ENCODE measurements at places on chromosomes 1 and 21. TPM values are rescaled to one million over a fixed set of nuclear protein-coding genes. Genes with fewer than 3 reads are reported as not detected.

DISP3 gene
- 0.90 TPM for total RNA-seq

STYXL2 gene
- 1.2 TPM for total RNA-seq

SFT2D2 gene
- 39.7 TPM for total RNA-seq

VWA1 gene
- 15.6 TPM for total RNA-seq

PROK1 gene
- total RNA-seq: not detected

ECM1 gene
- 1.5 TPM for total RNA-seq

GRCh38 chr1:87024936-87025540, 110.6 kb downstream of the HS2ST1 start:
- no peaks in the 10 kb centered on the region for H3K27me3 ChIP-seq
- no peak overlapping the region for H3K27ac ChIP-seq
- H3K4me3 ChIP-seq: no peak overlapping the region
- H3K4me1 ChIP-seq: no peaks in the 10 kb centered on the region

DNA sequence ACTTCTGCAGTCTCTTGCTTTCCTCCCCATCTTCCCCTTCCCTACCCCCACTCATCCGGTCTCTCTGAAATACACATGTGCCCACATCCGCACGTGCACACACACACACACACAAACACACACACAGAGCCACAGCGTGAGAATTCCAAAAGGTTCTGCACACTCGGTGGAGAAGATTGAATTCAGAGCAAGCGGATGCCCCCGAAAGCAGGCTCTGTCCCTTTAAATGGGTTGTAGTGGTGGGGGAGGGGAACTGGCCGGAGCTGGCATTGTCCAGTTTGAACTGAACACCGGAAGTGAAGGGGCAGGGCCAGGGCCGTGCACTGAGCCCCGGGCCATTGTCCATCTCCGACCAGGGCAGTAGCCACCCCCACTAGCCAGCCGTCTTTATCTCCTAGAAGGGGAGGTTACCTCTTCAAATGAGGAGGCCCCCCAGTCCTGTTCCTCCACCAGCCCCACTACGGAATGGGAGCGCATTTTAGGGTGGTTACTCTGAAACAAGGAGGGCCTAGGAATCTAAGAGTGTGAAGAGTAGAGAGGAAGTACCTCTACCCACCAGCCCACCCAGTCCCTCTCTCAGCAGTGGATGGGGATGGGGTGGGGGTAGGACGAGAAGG, 1.3 kb upstream of the LIN28A start:
- no peak overlapping the region for H3K4me3 ChIP-seq
- no peaks in the 10 kb centered on the region for H3K4me1 ChIP-seq
- no peak for DNase-seq
- no peaks in the 10 kb centered on the region for H3K36me3 ChIP-seq
- peaks cover 30% of the 10 kb centered on the region for H3K27me3 ChIP-seq
- H3K27ac ChIP-seq: no peak overlapping the region

DNA sequence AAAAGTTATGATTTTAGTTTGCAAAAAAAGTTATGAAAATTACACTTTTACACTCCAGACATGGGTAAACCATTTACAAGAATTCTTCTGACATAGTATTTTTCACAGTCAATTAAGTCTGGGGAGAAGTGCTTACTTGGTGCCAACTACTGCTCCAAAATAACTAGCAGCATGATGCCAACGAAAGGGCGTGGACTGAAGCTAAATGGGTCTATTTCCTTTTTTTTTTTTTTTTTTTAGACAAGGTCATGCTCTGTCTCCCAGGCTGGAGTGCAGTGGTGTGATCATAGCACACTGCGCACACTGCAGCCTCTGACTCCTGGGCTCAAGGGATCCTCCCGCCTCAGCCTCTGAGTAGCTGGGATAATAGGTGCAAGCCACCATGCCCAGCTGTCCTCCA, 43.2 kb downstream of the FMO4 start:
- no peak overlapping the region for H3K27ac ChIP-seq
- no peaks in the 10 kb centered on the region for H3K4me1 ChIP-seq
- no peaks in the 10 kb centered on the region for H3K36me3 ChIP-seq
- DNase-seq: no peak
- H3K4me3 ChIP-seq: no peak overlapping the region

GRCh38 chr21:31660591-31660990, 1.1 kb downstream of the SOD1 start:
- H3K4me3 ChIP-seq: peak overlapping the region; percentile 56
- peaks cover 11% of the 10 kb centered on the region for H3K4me1 ChIP-seq
- no peaks in the 10 kb centered on the region for H3K36me3 ChIP-seq
- no peak for DNase-seq
- H3K27ac ChIP-seq: peak overlapping the region; percentile 88

- DNase-seq: no peak
- no peaks in the 10 kb centered on the region for H3K4me1 ChIP-seq
- no peak overlapping the region for H3K27ac ChIP-seq
- no peaks in the 10 kb centered on the region for H3K36me3 ChIP-seq
- no peak overlapping the region for H3K4me3 ChIP-seq
Observed at GRCh38 chr1:199311478-199312262, 672.8 kb downstream of the PTPRC start.

- H3K36me3 ChIP-seq: no peaks in the 10 kb centered on the region
- H3K27ac ChIP-seq: no peak overlapping the region
- DNase-seq: no peak
- H3K27me3 ChIP-seq: no peaks in the 10 kb centered on the region
- no peak overlapping the region for H3K4me3 ChIP-seq
Observed at GRCh38 chr1:46810596-46810995, 11.8 kb downstream of the CYP4B1 start.

DNA sequence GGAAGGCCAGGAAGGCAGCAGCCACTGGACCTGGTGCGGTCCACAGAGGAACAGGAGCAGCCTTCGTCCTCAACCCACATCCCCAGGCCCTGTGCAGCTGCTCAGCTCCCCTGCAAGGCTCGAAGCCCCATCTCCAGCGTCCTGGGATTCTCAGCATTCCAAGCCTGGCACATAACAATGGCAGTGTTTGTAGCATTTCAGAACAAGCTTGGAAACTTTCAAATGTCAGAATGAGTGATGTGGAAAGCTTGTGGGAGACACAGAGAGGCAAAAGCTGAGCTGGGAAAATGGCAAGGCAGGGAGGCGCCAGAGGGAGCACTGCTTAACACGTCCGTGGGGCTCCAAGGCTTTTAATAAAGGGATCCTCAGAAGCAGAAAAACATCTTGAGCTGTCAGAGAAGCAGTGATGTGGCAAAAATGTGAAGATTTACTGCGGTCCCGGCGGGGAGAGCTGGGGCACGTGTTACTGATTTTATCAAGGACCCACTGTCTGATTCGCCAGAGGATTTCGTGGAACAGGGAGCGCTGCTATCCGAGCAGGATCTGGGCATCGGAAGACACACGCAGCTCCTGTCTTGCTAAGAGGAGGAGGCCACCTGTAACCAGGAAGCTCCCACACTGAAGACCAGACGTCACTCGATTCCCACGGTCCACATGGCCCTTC, 38.1 kb downstream of the TOMM20 start:
- H3K36me3 ChIP-seq: no peaks in the 10 kb centered on the region
- peak; percentile 16 for DNase-seq
- H3K27ac ChIP-seq: no peak overlapping the region

- DNase-seq: no peak
- no peak overlapping the region for H3K4me3 ChIP-seq
- no peaks in the 10 kb centered on the region for H3K27me3 ChIP-seq
- no peak overlapping the region for H3K27ac ChIP-seq
Observed at GRCh38 chr1:198416296-198416695, 124.2 kb downstream of the ATP6V1G3 start.

DNA sequence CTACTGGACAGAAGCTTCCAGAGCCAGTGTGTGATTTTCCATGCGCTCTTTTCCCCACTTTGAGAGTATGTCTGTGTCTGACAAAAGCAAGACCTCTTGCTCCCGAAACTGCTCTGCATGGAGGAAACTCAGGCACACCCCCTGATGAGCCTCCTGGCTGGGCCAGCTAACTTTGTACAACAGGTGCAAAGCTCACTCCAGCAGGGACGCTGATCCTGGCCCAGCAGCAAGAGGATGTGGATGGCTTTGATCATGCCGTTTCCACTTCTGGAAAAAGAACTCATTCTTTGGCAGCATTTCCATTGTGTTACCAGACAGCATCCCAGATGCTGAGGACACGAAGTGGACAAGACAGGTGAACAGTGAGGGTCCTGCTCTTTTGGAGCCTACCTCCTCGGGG, 103.1 kb downstream of the TLR5 start:
- DNase-seq: no peak
- H3K27ac ChIP-seq: no peak overlapping the region
- no peaks in the 10 kb centered on the region for H3K36me3 ChIP-seq
- H3K27me3 ChIP-seq: no peaks in the 10 kb centered on the region
- no peak overlapping the region for H3K4me3 ChIP-seq

GRCh38 chr1:244165701-244166100, 114.6 kb downstream of the ZBTB18 start:
- no peak for DNase-seq
- no peak overlapping the region for H3K4me3 ChIP-seq
- H3K27ac ChIP-seq: no peak overlapping the region
- no peaks in the 10 kb centered on the region for H3K4me1 ChIP-seq

DNA sequence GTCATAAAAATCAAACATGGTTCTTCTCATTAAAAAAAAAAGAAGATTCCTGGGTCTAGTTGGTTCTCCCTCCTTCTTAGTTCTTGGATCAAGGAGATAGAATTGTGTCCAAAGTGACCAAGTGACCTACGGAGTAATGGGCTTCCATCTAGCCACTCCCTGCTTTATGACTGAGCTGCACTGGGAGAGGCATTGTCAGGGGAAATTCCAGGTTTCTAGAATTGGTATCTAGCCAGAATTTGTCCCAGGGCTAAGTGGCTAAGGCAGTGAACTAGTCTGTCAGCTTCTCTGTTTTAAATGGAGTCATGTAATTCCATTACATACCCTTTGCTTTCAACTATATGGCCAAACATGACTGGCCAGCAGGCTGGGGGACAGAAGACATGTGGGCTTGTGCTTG, 40.1 kb upstream of the ERG start:
- DNase-seq: no peak
- H3K27me3 ChIP-seq: no peaks in the 10 kb centered on the region
- H3K4me3 ChIP-seq: no peak overlapping the region
- no peaks in the 10 kb centered on the region for H3K36me3 ChIP-seq

DNA sequence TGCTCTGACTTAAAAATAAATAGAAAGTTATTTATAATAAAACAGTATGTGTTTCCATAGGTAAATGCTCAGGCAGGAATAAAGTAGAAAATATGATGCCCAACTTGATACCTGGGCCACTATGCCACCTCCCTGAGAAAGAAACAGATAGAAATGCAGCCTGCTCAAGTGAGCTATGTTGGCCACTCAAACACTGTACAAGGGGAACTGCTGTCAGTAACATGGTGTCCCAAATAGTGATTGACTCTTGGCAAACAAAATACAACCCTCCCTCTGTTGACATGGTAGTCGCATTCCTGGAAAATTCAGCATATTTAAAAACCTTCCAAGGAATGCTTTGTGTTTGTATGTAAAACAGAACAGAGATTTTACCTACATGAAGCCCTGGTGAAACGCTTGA, 66.9 kb upstream of the KCNE2 start:
- H3K27me3 ChIP-seq: no peaks in the 10 kb centered on the region
- no peak overlapping the region for H3K4me3 ChIP-seq
- no peak for DNase-seq
- no peaks in the 10 kb centered on the region for H3K36me3 ChIP-seq

- no peaks in the 10 kb centered on the region for H3K4me1 ChIP-seq
- no peak overlapping the region for H3K27ac ChIP-seq
- H3K36me3 ChIP-seq: no peaks in the 10 kb centered on the region
- no peak overlapping the region for H3K4me3 ChIP-seq
- H3K27me3 ChIP-seq: no peaks in the 10 kb centered on the region
- DNase-seq: no peak
Observed at GRCh38 chr1:21154717-21155116, 22.0 kb downstream of the EIF4G3 start.

DNA sequence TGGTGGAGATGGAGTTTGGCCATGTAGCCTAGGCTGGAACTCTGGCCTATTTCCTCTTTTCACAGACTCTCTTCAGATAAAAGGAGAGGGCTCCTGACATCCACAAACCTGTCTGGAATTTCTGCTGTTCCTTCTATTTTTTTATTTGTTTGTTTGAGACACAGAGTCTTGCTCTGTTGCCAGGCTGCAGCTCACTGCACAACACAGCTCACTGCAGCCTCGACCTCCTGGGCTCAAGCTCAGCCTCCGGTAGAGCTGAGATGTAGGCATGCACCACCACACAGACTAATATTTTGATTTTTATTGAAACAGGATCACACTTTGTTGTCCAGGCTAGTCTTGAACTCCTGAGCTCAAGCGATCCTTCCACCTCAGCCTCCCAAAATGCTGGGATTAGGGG, 230.9 kb downstream of the TM2D1 start:
- H3K4me1 ChIP-seq: peaks cover 4% of the 10 kb centered on the region
- no peaks in the 10 kb centered on the region for H3K27me3 ChIP-seq
- H3K27ac ChIP-seq: no peak overlapping the region
- no peak for DNase-seq
- H3K36me3 ChIP-seq: no peaks in the 10 kb centered on the region
